NCI-H1417 (cell line): ENCODE measurements at places on chromosomes 6 and 20.

DNA sequence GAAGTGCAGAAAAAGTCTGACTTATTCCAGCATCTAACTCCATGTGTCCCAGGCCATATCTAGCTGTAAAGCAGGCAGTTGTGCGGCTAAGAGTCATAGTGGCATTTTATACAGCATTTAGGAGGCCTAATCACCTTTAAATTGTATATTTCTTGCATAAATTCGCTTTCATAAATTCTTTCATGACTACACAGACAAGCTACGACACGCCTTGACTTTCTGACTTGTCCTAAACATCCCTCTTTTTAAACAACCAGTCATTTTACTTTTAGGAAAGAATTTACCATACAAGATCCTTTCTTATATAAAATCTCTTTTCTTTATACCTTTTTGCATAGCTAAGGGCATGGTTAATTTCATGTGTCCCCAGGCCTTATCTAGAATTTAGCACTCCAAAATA lies 81.7 kb upstream of the THBS2 start:
- no peak for DNase-seq

DNA sequence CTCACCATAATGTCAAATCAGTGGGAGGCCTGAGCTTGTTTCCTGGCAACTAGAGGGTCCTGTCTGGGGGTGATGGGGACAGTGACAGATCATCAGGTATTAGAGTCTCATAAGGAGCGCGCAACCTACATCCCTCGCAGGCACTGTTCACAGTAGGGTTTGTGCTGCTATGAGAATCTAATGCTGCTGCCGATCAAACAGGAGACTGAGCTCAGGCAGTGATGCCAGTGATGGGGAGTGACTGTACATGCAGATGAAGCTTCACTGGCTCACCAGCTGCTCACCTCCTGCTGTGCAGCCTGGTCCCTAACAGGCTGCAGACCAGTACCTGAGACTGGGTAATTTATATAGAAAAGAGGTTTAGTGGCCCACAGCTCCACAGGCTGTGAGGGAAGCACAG lies 147.3 kb downstream of the TTLL2 start:
- no peak for DNase-seq

DNA sequence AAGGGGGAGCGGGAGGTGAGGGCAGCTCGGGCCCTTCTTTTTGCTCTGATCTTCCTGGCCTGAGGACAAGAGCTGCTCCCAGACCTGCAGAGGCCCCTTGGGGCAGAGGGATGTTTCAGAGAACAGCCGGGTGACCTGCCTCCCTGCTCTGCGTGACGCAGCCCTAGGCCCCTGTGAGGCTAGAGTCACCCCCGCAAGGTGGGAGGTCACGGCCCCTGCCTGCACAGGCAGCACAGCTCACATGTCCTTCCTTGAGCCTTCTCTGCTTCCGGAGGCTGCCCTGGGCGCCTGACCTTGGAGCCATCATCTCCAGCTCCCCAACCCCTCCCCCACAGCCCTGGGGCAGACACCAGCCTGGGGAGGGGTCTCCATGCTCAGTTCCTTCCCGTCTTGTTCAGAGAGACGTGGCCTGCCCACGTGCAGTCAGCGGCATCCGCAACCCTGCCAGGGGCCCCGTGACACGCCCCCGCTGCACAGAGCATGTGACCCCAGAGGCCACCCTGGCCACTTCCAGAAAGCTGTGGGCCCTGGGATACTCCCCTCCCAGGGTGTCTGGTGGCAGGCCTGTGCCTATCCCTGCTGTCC lies at the start of gene BIRC7:
Gene BIRC7 (plus strand): TSS at position 507 of the 585 bp plus-strand sequence. CDS start 192 bp downstream, outside the sequence.
- no peak for DNase-seq

DNA sequence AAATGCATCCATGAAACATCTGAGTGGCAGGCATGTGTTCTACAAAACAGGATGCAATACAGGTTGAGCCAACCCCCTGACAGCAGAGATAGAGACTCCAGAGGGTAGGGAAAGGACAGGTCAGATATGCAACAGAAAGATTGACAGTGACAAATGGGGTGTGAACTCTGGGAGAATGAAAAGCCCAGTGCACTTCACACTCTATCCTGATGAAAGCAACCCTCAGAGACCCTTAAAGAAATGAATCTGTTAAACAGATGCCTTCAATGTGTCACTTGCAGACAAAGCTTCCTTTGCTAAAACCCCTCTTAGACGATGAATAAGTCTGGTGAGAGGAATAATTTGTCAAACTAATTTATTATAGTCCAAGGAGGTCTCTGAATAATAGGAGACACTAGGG lies 89.9 kb downstream of the RFPL4B start:
- no peak for DNase-seq

DNA sequence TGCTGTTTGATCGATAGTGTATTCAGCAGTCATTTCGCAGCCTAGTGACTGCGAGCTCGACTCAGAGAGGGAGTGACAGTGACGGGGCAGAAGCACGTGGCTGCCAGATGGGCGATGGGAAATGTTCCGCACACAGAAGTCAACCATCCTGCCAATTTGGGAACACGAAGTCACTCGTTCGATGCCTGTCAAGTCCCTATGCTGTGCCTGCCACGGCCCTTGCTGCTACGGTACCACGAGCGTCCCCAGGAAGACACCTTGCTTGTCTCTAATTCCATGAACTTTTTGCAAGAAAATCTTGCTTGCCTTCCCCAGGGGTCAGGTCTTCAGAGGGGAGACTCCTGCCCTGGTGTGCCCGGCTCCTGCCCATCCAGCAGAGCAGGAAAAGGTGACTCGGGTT lies 17.0 kb upstream of the STX16 start:
- no peak for DNase-seq

DNA sequence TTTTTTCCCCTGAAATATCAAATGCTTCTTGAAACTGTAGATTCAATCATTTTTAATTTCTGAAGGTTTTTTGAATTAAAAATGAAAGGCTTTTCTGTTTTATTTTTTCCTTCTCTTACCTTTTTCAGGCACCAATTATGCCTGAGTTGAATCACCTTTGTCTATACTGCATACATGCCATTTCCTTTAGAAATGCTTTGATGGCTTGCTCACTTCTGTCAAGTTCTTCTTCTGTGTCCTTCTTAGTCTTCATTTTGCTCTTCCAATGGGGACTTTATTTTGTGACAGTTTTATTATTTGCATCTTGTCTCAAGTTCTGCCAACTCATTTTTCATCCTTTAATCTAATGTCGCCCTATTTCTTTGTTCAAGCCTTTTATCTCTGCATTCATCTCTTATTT lies 121.9 kb upstream of the PRL start:
- no peak for DNase-seq

GRCh38 chr6:4950836-4951533 lies 52.9 kb downstream of the RPP40 start:
- DNase-seq = no peak

GRCh38 chr20:50111120-50111828 lies 1.7 kb downstream of the UBE2V1 start:
- DNase-seq = no peak

DNA sequence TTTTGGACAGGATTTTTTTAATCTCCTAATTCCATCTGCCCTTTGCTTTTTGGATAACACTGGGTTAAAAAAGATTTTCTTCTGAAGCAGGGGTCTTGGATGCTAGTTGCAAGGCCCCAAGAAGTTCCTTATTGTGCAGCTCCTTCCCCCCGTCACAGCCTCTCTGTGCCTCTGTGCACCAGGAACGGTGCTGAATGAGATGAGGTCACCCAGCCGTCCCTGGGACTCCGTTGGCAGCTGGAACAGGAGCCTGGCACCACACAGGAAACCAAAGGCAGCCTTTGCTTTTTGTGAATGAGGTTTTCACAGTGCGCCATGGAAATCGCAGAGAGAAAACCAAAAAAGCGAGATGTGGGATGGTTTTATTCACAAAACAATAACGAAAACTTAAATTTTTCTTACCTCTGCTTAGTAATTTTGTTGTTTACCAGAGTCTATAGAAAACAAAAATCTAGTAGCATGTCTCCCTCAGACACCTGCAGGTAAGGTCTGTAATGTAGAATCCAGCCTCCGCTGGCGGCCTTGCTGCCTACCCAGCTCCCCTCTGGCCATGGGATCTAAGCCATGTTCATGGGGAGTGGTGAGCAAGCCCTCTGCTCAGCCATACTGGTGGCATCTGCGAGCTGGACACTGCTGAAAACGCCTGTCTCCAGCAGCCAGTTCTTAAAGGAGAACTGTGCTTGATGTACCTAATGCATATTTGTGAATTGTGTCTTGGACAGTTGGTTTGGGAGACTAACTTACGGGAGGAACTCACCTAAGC lies 40.4 kb upstream of the SYNJ2 start:
- DNase-seq = no peak

DNA sequence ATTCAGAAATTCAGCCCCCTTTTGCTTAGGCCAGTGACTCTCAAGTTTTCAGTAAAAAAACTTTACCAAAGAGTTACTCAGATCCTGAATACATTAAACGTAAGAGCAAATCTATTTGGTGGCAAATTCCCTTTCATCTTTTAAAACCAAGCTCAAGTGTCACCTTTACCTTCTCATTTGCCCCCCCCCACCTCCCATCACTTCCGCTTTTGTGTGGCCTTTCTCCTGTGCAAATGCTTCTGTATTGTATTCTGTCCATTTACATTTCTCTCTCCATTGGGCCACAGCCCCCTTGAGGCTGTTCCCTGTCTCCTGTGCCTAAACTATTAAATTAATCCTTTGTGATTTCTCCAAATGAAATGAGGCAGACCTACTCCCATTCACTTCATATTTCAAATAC lies 1.9 kb downstream of the NOL7 start:
- no peak for DNase-seq

GRCh38 chr20:11549172-11550103 lies 368.3 kb upstream of the BTBD3 start:
- no peak for DNase-seq

DNA sequence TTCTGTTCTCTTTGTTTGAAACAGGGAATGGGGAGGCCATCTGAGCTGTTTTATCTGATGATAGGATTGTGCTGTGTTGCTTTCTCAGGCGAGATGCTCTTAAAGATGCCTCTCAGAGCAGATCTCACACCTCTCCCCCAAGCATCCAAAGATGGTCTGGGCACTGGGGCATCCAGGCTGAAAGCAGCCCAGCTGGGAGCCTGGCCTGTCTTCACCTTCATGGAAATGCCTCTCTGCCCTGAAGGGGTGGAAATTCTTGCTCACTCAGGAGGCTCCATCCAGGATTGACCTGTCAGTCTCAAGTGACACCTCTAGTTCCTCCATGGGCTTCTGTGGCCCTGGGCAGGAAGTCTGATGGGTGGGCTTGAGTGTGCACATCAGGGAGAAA lies 86.4 kb downstream of the TCP11 start:
- no peak for DNase-seq

GRCh38 chr6:145891565-145891964 lies 72.6 kb downstream of the SHPRH start:
- DNase-seq = no peak

GRCh38 chr20:753136-753535 lies 15.2 kb downstream of the SLC52A3 start:
- DNase-seq = no peak

GRCh38 chr20:46700481-46700880 lies 9.0 kb upstream of the SLC2A10 start:
- DNase-seq = no peak

GRCh38 chr6:30511169-30511546 lies 21.8 kb downstream of the HLA-E start:
- no peak for DNase-seq

- no peak for DNase-seq
Observed at GRCh38 chr20:57421253-57422220, 30.3 kb downstream of the RBM38 start.

GRCh38 chr6:34340906-34341480 lies 51.5 kb downstream of the NUDT3 start:
- DNase-seq = no peak

GRCh38 chr20:13331536-13331935 lies 110.5 kb downstream of the ISM1 start:
- no peak for DNase-seq
